CD4-positive, alpha-beta T cell treated with Interleukin-1 beta for 1 hour (primary cell): ENCODE measurements at places on chromosomes 6 and 20.
A peak's percentile ranks its signal among the peaks of the same experiment; 100 is the strongest.

DNA sequence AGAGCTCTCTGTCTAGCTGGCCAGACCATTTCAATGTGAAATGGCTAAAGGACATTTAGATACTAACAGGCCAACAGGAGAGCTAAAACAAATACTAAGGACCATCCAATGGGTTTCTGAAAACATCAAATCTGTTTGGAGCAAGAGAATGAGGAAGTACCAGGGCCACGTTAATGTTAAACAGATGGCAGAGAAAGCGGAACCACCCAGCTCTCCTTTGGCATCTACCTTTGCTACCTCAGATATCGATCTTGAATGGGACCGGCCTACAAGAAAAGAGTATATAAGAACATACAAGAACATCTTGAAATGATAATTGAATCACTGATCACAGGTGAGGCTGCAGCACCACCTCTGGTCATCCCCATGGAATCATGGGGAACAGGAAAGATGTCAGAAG lies 31.8 kb downstream of the KCNK5 start:
- DNase-seq = peak; percentile 4

- DNase-seq = no peak
Observed at GRCh38 chr20:25054995-25055629, 2.8 kb downstream of the ACSS1 start.

GRCh38 chr6:112176175-112176574 lies 78.2 kb downstream of the LAMA4 start:
- no peak for DNase-seq

GRCh38 chr20:51802170-51802751 lies at the start of gene SALL4:
Gene SALL4 (minus strand): TSS chr20:51802521. CDS start chr20:51802408, 113 bp downstream.
- DNase-seq = no peak

- no peak for DNase-seq
Observed at GRCh38 chr6:89216411-89216810, 747 bp downstream of the GABRR1 start.

DNA sequence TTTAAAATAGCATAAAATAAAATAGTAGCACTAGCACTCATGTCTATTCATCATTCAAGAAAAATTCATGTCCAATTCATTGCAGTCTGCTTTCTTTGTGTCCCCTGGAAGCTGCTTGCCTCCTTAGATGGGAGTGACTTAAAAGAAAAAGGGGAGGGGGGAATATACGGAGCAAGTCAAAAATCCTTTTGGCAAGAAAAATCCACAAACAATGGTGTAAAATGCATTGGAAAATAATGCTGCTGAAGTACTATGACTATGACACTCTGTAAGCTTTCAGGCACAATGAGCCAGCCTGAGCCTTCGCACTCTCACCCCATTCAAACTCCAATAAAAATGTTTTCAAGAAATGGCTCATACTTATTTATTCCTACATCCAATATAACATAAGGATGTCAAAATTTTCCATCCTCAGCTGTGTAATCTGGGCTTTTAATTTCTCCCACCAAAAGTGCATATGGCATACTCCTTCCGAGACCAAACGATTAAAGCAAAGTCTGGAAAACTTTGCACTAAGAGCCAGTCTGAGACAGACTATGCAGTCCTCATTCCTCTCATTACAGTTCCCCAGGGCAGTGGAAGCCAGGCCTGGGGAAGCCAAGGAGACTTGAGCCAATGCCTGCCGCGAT lies 790 bp downstream of the NEDD9 start:
- no peak for DNase-seq
